ENCODE measurements at places on chromosomes 1 and 21.

DNA sequence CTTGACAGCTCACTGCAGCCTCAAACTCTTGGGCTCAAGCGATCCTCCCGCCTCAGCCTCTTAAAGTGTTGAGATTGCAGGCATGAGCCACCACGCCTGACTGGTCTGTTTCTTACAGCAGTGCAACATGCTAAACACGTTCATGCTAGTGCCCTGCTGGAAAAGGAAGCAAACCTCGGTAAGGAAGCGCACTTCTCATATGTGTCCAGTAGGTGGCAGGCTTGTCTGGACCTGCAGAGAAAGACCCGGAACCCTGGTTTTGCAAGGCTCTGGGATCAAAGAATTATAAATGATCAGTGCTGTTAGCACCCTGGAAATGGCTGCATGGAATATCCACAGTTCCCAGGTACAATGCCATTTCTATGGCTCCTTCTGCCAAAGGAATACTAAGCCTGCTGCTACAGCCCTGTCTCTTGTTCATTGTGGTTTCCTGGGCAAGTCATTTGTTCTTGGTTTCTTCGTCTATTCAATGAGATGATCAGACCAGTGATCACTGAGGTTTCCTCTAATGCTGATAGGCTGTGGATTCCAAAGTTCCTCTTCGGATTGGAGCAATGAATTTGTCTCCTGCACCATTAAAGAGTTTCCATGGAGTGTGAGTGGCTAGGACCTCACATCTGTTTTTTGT, 15.9 kb downstream of the RNU5D-1 start:
- DNase-seq = no peak

DNA sequence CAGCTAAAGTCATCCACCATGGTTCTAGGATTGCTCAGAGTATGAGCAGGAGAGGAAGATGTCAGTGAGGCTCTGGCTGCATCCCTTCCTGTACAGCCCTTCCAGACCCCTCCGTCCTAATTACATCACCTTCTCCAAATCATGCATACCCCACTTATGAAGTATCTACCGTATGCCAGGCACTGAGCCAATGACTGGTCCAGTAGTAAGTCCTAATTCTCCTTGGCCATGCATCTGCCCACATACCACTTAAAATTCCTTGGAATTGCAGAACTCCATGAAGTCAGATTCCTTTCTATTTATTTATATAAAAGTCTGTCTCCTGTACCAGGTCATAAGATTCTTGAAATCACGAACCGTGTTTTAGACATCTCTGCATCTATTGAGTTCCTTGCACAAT, 106.1 kb downstream of the SEC16B start:
- no peak for DNase-seq

DNA sequence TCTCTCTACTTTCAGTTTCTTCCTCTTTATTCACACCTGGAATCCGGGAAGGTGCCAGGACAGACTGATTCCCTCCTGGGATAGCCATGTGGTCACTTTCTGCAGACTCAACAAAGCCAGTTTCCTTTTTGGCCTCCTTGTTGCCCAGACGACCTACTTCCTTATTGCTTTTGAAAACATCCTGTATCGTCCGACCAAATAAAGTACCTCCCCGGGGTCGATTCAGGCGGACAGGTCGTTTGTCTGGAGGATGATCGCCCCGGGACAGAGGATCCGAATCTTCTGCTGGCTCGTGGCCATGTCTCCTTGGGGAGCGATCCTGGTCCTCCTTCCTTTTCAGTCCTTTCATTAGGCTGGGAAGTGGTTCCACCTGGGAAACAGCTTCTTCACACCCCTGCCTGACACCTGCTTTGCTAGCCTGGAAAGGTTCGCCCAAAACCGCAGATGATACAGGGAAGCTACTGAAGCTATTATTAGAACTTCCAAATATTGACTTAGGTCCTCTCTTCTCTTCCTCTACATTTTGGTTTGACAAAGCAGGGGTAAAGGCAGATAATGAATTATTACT, 1.2 kb downstream of the MCM3AP start:
- no peak for DNase-seq

GRCh38 chr1:155326631-155327037, 5.9 kb downstream of the RUSC1 start:
- no peak for DNase-seq

- no peak for DNase-seq
Observed at GRCh38 chr1:37947364-37947763, 511 bp upstream of the INPP5B start.

GRCh38 chr1:160548960-160549664, 26.1 kb upstream of the SLAMF6 start:
- no peak for DNase-seq

Measured in esophagus squamous epithelium (tissue), 5 donors.